Fibroblast of skin of scalp (primary cell): ENCODE measurements at places on chromosomes 6 and 20.

- peak; percentile 0 for DNase-seq
Observed at GRCh38 chr6:103675807-103676406, 1183.8 kb downstream of the HACE1 start.

DNA sequence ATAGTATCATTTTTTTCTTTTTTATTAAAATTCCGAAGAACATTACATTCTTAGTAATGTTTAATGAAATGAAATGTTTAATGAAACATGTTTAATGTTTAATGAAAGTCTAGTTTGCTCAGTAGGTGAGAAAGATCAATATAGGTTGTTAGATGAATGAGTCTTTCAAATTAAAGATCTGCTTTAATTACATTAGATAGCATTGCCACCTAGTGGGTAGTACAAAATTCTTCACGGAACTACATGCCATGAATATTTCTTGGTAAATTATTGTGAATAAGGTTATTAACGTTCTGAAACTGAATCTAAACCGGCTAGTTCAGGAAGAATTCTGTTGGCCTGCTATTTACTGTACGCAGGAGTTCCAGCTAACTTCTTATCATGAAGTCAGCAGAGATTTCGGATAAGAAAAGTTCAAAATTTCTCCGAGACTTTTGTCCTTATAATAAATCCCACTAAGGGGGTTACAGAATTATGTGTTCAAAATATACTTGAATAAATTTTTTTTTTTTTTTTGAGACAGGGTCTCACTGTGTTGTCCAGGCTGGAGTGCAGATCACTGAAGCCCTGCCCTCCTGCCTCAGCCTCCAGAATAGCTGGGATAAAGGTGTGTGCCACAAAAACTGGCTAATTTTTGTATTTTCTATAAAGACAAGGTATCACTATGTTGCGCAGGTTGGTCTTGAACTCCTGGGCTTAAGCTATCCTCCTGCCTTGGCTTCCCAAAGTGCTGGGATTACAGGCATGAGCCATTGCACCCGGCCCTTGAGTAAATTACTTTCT is 7.9 kb upstream of the GMNN start:
- DNase-seq, result peak; percentile 46

DNA sequence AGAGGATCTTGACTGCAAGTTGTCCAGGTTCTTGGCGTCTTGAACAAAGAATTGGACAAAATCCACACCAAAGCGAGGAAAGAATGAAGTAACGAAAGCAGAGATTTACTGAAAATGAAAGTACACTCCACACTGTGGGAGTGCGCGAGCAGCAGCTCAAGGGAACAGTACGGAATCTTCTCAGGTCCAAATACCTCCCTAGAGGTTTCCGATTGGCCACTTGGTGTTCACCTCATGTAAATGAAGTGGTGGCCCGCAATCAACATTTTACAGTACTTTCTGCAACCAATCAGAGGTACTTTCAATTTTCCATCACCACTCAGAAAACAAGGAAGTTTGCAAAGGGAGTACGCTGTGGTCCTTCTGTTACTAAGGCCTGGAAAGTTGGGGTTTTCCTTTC is 122.4 kb downstream of the PTPRK start:
- no peak for DNase-seq

DNA sequence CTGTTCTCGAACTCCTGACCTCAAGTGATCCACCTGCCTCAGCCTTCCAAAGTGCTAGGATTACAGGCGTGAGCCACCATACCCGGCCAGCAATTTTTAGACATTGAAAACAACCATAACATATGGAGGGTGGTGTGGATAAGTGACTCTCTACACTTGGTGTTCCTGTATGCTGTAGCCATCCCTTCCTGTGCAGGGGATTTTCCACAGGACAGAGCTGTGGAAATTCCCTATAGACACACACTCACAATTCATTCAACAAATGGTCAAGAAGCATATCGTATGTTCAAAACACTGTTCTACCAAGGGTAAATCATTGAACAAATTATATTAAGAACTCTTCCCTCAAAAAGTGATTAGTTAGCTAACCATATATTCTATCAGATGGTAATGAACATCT is 6.3 kb downstream of the BTN2A1 start:
- no peak for DNase-seq

DNA sequence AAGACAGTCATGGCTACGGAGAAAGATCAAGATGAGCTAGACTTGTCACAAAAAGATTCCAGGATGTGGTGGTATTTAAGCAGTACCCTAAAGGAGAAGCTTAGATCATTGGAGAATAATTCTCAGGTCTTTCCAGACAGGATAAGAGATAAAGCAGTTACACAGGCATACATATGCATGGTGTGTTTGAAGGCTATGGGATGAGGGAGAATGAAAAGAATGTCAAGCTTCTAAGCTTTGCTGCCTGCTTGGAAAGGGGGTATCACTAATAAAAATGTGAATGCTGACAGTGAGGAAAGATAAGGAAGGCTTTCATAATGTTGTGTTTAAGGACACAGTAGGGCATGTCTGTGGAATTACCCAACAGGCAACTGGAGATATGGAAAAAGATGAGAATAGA is 28.1 kb downstream of the RWDD2A start:
- peak; percentile 42 for DNase-seq

DNA sequence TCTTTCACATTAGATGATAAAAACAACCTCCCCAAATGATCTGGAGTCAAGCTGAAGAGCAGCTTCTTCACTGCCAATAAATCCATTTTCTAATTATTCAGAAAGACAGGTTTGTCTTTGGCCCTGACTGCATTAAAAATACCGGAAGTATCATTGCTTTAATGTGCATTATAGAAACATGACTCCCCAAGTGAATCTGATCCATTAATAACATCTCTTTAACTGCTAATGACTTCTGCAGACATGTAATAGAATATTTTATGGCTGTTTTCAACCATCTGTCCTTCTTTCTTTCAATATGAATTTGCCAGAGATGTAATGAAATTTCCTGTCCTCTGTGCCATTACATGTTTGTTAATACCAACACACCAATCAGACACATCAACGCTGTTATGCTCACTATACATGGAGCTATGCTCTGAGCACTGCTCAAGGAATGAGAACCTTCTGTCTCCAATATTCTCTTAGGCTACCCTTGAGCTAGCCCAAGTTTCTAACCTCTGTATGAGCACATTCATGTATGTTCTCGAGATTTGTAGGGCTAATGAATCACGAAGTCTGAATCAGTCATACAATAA is 87.8 kb downstream of the LYRM4 start:
- no peak for DNase-seq

- DNase-seq, result peak; percentile 53
Observed at GRCh38 chr6:157597461-157598312, 216.7 kb downstream of the ZDHHC14 start.

- DNase-seq, result no peak
Observed at GRCh38 chr20:48673507-48673906, 154.3 kb downstream of the PREX1 start.

GRCh38 chr20:62897666-62898065 is 28.6 kb downstream of the DIDO1 start:
- DNase-seq, result no peak

- no peak for DNase-seq
Observed at GRCh38 chr6:14621518-14621917, 503.9 kb downstream of the CD83 start.

DNA sequence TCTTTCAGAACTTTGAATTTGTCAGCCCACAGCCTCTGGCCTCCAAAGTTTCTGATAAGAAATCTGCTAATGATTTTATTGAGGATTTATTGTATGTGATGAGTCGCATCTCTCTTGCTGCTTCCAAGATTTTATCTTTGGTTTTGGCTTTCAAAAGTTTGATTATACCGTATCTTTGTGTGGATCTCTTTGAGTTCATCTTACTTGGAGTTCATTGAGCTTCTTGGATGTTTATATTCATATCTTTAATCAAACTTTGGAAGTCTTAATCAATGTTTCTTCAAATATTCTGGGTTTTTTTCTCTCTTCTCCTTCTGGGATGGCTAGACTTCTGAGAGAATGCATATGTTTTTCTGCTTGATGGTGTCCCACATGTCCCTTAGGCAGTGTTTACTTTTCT is 3.3 kb upstream of the ASIP start:
- no peak for DNase-seq

DNA sequence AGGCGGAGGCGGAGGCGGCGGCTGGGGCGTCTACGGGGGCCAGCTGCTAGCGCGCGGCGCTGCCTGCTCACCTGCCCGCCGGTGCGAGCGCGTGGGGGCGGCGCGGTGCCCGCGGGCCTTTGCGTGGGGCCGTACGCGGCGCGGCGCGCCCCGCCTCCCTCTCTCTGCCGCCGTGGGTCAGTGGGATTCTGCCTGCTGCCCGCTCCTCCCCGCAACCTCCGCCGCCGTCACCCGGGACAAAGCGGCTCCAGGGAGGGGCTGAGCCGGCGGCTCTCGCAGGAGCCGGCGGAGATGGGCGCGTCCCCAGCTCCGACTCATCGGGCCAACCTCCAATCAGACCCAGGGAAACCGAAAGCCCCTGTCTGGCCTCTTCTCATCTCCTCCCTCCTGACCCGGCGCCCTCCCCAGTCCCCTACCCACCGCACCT is at the start of gene RCAN2:
Gene RCAN2, minus strand, starts transcription at position 249 of the 427 bp plus-strand sequence.
- DNase-seq, result peak; percentile 31

DNA sequence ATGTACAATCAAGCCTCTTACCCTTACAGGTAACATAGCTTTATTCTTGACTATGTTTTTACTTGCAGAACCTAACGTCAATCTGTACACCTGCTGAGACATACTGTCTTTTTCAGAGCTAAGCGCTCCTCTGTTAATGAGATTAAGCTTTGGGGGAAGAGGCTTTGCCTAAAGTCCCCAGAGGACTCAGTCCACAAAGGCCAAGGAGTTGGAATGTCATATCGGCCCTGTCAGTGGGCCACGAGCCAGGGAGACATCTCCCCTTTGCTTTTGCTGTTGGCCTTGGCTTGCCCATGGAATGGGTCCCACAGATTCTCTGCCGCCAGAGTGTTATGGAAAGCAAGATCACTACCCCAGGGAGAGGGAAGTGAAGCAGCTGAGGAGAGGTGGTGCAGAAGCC is 64.1 kb upstream of the SOX4 start:
- no peak for DNase-seq

- DNase-seq, result peak; percentile 45
Observed at GRCh38 chr20:44832724-44833123, 22.4 kb upstream of the RIMS4 start.

DNA sequence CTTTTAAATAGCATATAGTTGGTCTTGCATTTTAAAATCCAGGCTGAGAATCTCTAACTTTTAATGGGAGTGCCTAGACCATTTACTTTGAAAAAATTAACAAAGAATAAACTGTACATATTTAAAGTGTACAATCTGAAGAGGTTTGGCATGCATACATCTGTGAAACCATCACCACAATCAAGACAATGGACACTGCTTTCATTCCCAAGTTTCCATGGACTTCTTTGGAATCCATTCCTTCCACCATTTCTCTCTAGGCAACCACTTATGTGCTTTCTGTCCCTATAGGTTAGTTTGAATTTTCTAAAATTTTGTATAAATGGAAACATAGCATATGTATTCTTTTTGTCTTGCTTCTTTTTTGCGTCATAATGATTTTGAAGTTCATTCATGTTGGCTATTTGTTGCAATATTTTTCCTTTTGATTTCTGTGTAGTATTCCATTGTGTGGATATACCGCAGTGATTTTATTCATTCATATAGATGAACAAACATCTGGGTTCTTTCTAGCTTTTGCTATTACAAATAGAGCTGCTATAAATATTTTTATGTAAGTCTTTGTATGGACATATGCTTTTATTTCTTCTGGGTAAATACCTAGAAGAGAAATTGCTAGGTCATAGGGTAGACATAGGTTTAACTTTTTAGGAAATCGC is 50.9 kb downstream of the NEDD9 start:
- no peak for DNase-seq

GRCh38 chr6:15496345-15497131 is 166.3 kb downstream of the DTNBP1 start:
- DNase-seq, result no peak

DNA sequence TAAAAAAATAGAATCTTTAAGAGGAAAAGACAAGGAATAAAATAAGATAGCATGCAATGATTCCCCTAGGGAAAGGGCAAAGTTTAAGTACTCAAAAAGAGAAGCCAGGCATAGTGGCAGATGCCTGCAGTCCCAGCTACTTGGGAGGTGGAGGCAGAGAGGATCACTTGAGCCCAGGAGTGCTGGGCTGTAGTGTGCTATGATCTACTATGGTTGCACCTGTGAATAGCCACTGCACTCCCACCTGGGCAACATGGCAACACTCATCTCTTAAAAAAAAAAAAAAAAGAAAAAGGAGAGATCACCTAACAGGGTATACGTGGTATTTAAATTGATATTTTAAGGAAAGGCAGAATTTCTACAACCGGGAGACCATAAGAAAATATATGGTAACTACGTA is 16.0 kb downstream of the EPHA7 start:
- DNase-seq, result no peak

GRCh38 chr20:5191829-5192569 is 65.2 kb downstream of the CDS2 start:
- peak; percentile 71 for DNase-seq

- DNase-seq, result no peak
Observed at GRCh38 chr20:11511821-11512220, 405.9 kb upstream of the BTBD3 start.

DNA sequence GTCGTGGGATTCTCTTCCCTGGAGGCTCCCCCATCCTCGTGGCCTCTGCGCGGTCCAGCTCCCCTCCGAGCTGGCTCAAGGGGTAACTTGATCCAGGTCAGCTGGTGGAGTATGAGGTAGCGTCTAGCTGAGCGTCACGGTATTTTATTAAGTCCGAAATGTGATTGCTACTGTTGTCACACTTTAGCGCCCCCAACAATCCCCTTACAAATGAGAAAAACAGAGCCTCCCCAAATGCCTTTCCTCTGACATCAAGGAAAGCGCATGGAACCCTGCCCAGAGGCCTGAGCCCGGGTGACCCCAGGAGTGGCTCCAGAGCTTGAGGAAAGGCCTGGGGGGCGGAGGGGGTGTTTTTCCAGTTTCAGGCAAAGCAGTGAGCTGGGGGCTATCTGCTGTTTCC is 192.4 kb downstream of the ZMYND8 start:
- no peak for DNase-seq

- DNase-seq, result no peak
Observed at GRCh38 chr6:145631374-145631773, 103.9 kb downstream of the EPM2A start.

- no peak for DNase-seq
Observed at GRCh38 chr6:91812596-91813274, 1225.9 kb upstream of the MAP3K7 start.

- no peak for DNase-seq
Observed at GRCh38 chr6:132805548-132805947, 7.1 kb upstream of the SLC18B1 start.

DNA sequence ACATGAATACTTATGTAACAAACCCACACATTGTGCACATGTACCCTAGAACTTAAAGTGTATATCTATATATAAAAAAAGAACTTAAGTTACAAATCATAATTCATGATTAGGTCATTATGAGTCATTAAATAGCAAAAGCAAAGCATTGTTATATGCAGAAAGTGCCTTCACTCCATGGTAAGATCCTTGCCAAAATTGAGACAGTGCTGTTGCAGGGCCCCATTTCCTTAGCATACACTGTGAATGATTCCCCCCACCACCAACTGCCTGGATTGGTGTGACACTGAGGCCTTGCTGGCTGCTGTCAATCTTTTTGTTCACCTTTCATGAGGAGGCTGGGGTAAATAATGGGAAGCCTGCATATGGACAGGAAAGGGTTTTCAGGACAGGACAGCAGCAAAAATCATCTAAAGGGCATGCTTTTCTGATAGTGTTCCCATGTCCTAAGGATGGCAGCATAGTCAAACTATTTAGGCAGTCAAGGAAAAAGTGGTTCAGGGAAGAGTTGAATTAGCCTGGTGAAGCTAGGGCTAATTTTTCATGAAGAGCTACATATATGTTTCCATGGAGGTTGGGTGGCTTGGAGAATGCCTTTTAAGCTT is 188.2 kb upstream of the ASCC3 start:
- DNase-seq, result peak; percentile 22

- DNase-seq, result no peak
Observed at GRCh38 chr6:75612434-75612833, 10.8 kb downstream of the SENP6 start.
